NCI-H2081 (cell line): ENCODE measurements at places on chromosomes 2 and 18.
A peak's percentile ranks its signal among the peaks of the same experiment; 100 is the strongest.

DNA sequence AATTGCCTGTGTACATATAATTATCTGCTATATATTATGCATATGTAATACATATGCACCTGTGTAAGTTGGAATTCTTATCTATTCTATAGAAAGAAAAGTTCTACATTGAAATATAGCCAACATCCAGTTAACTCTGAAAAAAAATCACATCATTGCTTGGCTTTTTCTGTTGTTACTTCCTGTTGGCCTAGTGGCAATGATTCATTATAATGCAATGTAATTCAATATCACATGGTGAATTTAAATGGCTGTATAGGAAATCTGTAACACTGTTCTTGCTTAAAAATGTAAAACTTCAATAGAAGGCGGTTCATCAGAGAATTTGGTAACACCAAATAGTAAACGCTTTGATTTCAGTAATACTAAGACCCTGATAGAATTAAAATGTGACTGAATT, 44.5 kb upstream of the MAP4K3 start:
- no peak for DNase-seq

GRCh38 chr2:46142546-46143428, 154.4 kb upstream of the EPAS1 start:
- DNase-seq, result no peak

- no peak for DNase-seq
These were observed 74.1 kb downstream of the PIK3C3 start for GRCh38 chr18:42029092-42029491.

DNA sequence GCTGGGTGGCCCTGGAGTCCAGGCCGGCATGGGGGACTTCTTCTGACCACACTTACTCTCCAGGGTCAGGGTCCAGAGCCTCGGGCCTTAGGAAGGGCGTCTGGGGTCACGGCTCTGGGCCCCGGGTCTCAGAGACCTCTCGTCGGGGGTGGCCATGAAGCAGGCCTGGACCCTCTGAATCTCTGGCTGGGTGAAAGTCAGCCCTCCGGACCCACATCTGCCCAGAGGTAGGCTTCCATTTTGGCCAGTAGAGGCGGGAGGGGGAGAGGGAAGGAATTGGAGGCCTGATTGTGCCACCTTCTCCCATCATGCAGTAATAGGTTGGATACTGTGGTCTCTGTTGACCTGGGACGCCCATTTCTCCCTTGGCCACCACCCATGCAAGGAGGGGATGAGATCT, 125.3 kb upstream of the GPC1 start:
- DNase-seq, result no peak

DNA sequence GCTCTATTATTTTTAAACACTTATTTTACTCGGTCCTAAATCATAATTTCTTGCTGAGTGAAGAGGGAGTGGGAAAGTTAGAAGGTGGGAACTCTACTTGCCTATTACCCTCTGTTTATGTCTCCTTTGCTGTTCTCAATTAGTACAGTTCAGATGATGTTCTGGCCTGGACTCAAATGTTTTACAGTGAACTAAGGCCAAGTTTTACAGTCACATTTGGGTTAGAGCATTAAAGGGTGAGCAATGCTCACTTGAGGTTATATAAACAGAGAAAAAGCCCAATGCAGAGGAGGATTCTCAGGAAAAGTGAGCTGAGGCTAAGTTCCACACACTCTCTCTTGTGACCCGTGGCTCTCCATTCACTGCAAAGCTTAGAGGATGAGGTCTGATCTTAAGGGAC, 52.4 kb downstream of the ITSN2 start:
- DNase-seq, result no peak

DNA sequence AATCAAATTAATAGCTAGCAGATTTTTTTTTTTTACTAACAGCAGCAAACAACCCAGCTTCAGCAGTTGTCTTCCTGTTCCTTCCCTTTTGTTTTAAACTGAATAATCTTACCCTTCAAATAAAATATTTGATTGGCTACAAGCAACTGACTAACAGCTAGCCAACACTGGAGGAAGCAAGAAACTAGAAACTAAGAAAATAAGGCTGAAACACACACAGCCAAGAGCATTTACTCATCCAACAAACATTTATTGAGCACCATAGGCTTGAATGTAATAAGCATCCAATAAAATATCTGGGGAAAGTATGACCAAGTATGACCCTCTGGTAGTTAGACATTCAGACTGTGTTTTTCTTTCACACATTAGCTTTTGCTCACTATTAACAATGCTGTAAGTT, 189.2 kb downstream of the CD226 start:
- DNase-seq, result no peak

GRCh38 chr2:72813841-72814240, 12.0 kb downstream of the EXOC6B start:
- no peak for DNase-seq

- no peak for DNase-seq
These were observed 104.2 kb downstream of the ZNF521 start for GRCh38 chr18:25247725-25248124.

- no peak for DNase-seq
These were observed 62.3 kb upstream of the KLHL29 start for GRCh38 chr2:23322567-23323197.

DNA sequence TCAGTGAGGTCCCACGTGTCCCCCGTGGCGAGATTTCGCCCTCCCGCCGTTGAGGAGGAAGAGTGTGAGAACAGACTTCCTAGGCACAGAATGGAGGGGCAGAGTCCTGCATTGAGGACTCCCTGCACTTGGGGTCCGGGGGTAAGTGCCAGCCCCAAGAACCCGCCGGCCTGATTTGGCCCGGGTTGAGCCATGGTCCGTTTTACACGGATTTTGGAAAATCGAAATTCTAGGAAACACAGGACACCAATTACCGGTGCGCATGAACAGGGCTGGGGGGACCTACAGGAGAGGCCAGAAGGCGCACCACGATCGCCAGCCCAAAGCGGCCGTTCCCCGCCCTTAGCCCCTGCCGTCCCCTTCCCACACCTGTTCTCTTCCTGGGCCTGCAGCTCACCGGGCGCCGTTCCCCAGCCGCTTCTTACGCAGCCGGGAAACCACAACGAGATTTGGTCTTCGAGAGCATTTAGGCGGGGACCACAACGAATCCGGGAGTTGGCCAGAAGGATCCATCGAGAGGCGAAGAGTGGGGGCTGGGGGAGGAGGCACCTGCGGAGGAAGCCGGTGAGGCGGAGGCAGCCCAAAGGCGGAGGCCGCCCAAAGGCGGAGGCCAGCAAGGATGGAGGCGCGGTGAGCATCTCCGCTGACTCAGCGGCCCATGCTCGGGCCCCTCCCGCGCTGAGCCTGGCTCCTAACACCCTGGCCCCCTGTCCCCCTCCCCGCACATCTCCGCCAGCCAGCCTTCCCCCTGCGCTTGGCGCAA, 464 bp upstream of the TLX2 start:
- DNase-seq, result no peak

- no peak for DNase-seq
These were observed 22.7 kb downstream of the DPP10 start for GRCh38 chr2:114464961-114465706.

DNA sequence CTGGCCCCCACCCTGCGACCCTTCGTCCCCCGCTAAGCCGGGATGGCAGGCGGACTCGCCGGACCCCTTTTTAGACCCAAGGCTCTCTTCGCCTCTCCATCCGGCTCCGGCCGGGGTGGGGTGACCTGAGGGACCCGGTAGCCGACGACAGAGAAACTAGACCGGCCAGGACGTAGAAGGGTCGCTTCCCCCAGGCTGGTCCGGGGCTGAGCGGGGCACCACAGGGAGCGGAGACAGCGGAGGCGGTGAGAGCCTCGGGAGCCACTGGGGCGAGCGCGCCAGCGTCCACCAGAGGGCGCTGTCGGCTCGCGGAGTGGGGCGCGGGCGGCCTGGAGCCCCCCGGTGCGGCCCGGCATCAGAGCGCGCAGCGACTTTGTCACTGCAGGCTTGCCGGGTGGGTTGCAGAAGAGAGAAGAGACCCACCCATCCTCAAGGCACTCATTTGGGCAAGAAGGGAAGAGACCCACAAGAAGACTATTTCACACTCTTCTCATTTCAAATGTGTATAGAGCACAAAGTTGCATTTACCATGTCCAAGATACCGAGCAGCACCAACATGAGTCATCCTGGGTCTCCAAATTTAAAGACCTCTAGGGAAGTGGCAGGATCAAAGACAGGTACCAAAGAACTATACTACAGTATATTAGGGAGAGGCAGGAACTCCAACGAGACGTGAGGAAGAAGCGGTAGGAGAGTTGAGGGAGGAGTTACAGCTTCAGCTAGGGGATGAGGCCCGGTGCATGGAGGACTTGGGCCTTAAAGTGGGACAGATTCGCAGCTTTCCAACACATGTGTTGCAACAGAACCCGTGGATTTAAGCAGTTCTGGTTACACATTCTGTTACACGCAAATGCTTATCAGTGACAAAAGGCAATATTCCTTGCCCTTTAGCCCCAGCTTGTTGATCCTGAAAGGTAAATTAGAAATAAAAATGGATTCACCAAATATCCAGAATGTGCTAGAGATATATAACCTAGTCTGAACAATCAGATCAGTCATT, 7.6 kb upstream of the PRKCE start:
- DNase-seq, result peak; percentile 57

- DNase-seq, result no peak
These were observed 175.2 kb downstream of the NOL4 start for GRCh38 chr18:34049511-34049910.

GRCh38 chr18:51490860-51491259, 293.4 kb upstream of the MEX3C start:
- DNase-seq, result no peak

- no peak for DNase-seq
These were observed 192.9 kb downstream of the TFCP2L1 start for GRCh38 chr2:121092095-121092494.

DNA sequence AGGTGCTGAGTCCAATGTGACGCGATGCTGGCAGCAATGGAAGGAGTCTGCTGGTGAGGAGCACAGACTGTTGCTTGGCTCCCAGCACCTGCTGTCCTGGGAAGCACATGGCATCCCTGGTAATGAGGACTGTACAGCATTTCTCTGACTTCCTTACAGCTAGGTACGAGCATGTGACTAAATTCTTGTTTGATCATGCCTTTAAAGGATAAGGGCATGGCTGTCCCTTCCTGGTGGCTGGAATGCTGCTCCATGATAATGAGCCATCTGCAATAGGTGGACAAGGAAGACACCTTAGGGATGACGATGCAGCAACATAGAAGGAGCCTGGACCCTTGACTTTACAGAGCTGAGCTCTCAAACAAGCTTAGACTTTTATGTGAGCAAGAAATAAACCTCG, 278.0 kb upstream of the SPRED2 start:
- DNase-seq, result no peak

DNA sequence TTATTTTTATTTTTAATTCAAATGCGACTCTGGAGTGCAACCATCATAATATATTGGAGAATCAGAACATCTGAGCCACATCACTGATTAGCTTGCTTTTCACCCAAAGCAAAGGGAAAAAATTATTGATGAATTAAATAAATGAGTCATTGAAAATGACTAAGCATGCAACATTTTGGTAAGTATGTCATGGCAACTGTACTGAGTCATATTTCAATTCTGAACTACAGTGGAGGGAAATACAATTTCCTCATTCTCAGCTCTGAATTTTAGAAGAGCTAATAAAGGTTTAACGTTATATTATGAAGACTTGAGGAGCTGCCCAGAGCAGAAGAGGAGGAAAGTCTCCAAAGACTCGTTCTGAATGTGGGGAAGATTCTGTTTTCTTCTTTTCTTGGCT, 89.6 kb upstream of the CCDC68 start:
- DNase-seq, result no peak

- DNase-seq, result no peak
These were observed 270.6 kb downstream of the SS18 start for GRCh38 chr18:25819746-25820363.

DNA sequence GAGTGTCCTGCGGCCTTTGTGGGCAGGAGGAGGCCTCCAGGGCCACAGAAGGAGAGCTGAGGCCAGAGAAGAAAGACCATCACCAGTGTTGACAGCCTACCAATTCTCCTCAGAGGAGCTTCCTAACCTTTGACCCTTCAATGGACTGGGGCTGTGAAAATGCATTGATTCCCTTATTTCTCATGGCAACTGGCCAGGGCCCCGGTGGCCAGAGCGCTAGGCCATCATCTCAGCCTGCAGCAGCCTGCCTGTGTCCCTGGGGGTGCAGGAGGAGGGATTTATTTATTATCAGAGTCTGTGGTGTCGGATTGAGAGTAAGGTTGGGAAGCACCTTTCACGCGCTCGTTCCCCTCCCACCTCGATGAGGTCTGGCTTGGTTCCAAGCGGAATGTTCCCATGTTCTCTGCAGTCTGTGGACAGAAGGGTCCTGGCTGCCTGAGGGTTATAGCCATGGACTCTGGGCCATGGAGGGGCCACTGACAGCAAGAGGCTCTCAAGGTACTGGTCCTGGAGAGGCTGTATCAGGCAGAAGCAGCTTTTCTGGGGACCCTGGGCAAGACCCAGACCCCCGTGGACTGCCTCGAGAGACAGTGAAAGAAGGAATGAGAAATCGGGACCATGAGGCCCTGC, 53.8 kb downstream of the CYP27C1 start:
- peak; percentile 33 for DNase-seq

DNA sequence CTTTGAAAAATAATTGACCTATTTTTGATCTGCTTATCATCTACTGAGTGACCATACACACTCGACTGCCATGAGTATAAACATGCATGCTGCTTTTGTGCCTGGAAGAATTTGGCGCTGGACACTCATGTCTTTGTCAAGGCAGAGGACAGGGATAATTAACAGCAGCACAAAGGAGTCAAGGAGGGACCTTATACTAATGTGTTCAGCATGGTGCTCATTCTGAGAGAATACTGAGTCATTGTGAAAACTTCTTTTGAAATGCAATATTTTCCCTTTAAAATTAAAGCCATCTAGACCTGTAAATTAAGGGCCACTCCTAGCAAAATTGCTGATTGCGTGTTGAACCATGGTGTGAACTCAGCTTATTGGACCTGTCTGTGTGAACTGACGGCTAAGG, 116.3 kb downstream of the ZNF532 start:
- DNase-seq, result no peak

DNA sequence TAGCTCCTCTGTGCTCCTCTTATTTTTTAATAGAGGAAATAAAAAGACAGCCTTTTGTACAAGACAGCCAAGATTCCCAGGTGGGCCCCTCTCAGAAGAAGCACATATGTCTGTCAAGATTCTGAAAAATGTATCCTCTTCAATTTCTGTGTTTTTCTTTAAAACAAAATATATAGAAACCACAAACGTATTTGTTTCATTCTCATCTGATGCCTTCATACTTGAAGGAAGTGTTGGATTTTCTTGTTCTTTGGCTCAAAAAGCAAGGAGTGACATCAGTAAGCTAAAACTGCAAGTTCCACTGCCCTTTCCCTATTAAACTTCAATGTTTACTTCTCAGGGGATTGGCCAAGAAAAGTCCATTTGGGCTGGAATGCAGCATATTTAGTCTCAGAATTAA, 193.8 kb upstream of the OSR1 start:
- DNase-seq, result no peak
